ENCODE measurements at places on chromosomes 11 and 22.

- DNase-seq = peak; percentile 13
Measured at GRCh38 chr11:118820412-118821357, 29.7 kb upstream of the DDX6 start.

- no peak for DNase-seq
Measured at GRCh38 chr22:36981247-36981775, 37.9 kb downstream of the TST start.

- DNase-seq = no peak
Measured at GRCh38 chr11:77155082-77155475, 27.0 kb downstream of the MYO7A start.

DNA sequence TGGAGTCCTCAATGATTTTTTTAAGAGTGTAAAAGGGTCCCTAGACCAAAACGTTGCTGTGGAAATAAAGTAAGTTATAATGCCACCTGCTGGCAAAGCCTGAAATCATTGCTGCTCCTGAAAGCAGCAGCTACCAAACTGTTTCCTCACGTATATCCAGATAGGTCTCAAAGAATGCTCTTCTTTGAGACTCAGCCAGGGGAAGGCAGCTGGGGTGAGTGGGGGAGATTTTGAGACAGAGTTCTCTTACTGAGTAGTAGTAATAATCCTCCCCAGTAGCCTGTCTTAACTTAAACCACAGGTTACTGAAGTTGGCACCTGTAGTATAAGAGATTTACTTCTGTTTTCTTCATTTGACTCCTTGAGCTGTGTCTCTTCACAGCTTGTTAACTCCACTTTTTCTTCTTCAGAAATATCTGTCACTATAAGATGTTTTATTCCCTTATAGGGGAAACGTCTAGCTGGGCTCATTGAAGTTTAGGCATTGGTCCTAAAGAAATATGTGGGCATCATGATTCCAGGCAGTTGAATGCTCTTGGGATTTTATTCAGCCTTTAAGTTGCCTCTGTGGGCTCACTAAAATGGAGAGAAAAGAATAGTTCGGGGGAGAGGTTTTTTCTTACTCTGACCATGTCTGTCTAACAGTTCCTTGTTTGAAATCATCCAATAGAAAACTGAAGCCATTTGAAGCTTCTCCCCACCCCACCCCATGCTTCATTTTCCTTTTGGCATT is 77.9 kb downstream of the BTBD10 start:
- DNase-seq = peak; percentile 32

GRCh38 chr22:46066691-46067090 is 83.6 kb upstream of the PPARA start:
- no peak for DNase-seq

- no peak for DNase-seq
Measured at GRCh38 chr11:33147559-33147958, 13.7 kb downstream of the CSTF3 start.

- no peak for DNase-seq
Measured at GRCh38 chr11:43489869-43490465, 131.2 kb downstream of the TTC17 start.

DNA sequence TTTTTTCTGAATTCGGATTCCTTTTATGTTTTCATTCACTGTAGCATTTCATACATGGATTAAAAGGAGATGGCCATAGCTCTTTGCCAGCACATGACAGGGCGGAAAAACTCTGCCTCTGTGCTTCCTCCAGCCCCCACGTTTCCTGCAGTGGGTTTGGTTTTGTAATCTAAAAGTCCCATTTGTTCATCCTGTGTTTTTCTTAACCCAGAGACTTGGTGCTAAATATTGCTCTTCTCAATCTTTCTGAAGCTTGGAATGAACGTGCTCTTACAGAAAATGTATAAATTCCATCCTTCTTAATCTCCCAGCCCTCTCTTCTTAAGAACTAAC is 89.9 kb downstream of the PPP6R3 start:
- DNase-seq = no peak

- DNase-seq = no peak
Measured at GRCh38 chr11:63854696-63855095, 15.8 kb downstream of the MARK2 start.

DNA sequence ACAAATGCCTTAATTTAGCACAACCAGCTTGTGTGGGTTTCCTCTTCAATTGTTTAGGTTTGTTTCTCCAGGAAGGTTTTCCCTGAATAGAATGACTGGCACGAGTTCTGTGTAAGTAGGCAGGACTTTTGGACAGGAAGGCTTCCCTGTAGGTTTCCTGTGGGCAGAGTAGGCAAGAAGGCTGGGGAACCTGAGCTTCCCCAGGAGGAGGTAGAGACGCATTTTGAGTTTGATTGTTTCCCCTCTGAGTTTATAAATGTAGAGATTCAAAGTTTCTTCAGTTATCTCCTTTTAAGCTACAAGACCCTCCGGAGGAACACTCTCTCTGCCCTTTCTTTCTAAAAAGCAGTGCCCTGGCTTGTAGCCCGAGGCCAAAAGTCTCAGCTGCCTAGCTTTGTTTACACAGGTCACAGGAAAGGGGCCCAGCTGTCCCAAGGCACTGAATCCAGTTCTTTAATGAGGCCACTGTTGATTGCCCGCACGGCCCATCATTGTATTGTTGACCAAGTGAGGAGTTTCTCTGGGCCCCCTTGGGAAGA is 66.6 kb upstream of the RDX start:
- no peak for DNase-seq

DNA sequence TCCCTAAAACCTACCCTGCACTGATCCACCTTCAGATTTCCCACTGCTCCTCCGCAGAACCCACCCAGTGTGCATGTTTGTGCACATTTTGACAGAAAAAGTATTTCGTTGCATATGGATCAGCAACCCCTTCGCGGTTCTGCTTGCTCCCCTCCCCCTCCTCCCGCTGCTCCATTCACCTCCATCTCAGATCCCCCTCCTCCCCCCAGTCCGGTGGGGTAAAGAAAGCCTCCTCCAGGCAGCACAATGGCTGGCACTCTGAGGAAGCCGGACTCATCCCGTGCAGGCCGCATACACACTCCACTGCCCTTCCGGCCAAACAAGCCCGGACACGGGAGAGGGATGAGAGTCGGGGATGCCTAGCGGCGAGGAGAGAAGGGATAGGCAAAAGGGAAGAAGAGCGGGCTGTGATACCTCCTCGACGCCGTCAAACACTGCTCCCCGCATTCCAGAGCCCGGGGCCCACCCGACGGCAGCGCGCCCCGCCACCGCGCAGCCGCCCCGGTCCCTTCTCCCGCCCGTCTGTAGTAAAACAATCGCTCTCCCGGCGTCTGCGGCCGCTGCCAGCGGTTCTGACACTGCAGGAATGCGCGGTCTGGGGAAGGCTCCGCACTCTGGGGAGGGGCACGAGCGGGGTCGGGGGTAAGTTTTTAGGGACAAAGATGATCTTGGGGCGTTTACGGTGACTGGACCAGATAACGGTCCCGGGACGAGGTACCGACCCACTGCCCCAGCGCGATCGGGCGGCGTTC is 915 bp downstream of the FEZ1 start:
- no peak for DNase-seq

DNA sequence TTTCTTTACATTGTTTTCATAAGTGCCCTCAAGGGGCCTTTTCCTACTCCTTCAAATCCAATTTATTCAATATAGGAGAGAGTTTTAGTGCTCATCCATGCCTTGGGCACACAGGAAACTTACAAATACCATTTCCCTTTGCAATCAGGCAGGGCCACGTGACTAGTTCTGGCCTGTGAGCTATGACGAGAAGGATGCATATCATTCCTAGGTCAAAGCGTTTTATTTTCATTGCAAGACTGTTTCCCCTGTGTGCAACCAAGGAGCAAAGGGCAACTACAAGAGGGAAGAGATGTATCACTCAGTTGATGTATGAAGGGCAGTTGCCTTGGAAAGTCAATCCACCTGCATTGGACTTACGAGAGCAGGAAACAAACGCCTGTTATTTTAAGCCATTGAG is 1.9 kb upstream of the TRAF6 start:
- no peak for DNase-seq

DNA sequence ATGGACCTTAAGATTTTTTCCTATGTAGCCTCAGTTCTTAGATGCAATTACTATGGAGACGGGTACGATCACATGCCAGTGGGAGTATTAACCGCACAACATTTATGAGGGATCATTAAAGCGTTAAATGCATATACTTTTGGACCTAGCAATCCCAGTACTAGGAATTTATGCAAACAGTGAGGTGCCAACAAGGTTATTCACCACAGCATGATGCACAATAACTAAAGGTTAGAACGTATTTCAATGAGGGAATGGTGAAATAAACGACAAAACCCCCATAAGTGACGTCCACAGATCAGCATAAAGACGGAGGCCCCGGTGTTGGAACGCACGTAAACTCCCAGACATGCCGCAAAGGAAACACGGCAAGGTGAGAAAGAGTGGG is 539 bp downstream of the SIRT3 start:
- peak; percentile 41 for DNase-seq

- DNase-seq = no peak
Measured at GRCh38 chr11:104688731-104689130, 209.5 kb downstream of the CASP12 start.

DNA sequence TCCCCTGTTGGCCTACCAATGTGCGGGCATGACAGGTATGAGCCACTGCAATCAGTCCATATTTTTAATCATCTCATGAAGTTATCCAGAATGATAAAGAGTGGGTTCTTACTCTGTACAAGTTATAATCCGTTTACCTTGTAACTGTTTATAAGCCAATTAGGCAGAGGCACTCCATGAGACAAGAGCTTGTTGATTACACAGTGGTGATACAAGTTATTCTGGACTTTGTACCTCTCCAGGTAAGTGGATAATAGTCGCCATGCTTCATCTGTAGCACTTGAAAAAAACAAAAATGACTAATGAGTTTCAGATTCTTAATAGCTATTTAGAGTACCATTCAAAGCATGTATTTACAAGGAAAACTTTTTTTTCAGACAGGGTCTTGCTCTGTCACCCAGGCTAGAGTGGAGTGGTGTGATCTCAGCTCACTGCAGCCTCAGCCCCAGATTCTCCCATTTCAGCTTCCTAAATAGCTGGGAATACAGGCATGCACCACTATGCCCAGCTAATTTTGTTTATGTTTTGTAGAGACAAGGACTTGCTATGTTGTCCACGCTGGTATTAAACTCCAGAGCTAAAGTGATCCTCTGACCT is 17.7 kb upstream of the FNBP4 start:
- DNase-seq = no peak

GRCh38 chr11:88193278-88193677 is 18.0 kb upstream of the RAB38 start:
- DNase-seq = no peak

- no peak for DNase-seq
Measured at GRCh38 chr22:22111267-22111751, 128.7 kb upstream of the TOP3B start.

DNA sequence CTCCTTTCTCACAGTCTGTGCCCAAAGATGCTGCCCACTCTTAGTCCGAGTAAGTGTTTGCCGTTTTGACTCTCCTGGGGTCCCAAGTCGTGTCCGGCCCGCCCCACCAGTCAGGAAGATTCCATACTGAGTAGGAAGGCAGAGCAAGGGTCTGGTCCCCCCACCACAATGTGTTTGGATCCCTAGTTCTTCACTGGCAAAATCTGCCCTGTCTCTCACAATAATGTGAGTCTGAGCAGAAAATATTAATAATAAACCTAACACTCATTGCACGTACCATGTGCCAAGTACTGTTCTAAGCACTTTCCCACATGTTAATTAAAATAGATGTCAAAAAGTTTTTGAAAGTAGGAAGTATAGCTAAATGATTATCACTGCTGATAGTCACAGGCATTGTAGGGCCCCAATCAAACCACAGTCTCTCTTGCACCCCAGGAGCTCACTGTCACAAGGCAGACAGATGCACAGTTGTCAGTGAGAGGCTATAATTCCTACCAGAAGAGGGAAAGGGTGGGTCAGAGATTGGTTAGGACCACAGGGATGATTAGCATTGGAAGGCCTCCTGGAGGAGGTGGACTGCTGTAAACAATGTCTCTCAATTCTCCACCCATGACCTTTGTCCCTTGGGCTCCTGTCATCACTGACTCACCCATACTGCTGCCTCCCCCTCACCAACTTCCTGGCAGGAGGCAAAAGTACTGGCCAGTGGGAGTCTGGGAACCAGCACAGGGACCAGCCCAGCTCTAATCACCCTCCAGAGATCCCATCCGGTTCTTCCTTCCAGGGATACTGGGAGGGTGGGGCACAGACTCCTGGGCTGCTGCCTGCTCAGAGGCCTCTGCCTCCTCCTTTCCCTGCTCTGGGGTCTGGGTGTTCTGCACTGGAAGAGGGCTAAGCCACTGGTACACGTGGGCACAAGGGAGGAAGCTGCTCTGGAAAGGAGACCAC is 1.0 kb upstream of the POLD4 start:
- no peak for DNase-seq

DNA sequence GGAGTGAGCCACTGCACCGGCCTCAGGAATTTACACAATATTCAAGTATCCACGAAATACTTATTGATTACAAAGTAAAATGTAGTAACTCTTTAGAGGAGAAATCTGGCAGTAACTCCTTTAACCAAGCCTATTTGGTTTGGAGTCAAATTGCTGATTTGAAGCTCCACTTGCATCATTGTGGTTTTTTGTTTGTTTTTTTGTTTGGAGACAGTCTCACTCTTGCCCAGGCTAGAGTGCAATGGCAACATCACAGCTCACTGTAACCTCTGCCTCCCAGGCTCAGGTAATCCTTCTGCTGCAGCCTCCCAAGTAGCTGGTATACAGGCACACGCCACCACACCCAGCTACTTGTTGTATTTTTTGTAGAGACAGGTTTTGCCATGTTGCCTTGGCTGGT is 6.4 kb upstream of the QSER1 start:
- no peak for DNase-seq

DNA sequence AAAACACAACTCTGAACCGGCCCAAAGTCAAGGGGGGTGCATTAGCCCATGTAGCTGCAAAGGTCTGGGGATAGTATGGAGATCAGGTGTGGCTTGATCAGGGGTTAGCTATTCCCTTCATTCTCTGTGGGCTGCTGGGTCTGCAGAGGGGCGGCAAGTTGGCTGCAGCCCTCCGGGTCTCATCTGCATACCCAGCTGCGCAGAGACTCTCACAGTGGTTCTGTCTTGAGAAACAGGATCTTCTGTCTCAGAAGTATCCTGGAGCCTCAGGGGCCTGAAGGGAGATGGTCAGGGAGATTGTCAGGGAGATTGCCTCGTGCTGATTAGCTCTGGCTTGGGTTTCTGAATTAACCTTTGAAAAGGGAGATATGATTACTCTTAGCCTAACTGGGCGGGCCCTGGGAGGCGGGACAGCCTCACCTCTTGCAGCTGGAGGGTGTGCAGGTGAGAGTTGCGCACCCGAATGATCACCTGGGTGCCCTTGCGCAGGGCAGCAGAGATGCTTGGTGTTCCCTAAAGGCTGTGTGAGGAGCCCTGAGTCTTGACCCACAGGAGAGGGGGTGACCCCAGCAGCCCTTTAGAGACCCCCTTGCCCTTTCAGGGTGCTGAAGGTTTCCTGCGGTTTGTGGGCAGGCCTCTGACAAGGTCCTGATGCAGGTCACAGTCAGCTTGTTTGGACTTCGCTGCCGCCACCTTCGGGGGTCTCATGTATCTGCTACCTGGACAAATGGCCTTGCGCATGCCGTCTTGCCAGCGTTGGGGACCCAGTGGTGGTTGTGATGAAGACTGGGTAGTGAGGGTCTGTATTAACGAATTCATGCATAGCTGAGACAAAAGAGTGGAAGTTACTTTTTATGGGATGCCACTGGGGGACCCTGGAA is 7.3 kb downstream of the ARHGAP8 start:
- DNase-seq = no peak
